ENCODE measurements at places on chromosomes 5 and 9.

- no peak for DNase-seq
Observed at GRCh38 chr9:116844621-116845020, 157.5 kb downstream of the TRIM32 start.

DNA sequence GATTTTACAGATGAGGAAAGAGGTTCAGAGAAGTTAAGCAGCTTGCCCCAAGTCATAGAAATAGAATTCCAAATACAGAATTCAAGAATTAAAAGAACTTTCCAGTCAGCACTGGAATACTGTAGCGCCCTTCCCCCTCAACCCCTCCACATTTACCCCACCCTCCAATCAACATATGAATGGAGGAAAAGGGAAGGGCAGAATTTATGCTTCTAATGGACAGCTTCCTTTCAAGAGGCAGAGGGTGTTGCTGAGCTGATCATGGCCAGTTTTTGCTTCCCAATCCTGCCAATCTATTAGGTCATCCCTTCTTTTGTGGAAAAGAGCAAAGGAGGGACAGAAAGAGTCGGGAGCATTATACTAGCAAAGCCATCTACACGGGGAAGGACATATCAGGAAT lies 39.1 kb upstream of the ANKRD31 start:
- no peak for DNase-seq

DNA sequence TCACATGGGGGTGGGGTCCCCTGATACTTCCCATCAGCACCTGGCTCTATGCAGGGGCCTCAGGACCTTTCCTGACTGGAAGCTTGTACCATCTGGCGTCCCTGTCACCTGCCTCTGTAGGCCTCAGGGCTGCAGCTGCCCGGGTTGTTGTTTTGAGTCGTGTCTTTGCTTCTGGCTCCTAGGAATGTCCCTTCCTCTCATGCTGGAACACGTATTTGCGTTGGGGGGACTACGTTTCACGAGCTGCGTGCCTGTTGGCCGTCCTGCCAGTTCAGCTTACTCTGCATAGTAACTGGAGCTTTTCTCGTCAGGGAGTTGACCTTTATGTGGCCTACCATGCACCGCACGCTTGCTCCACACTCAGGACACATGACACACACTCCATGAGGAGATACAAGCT lies 54.9 kb upstream of the IRX4 start:
- DNase-seq, result no peak

- no peak for DNase-seq
Observed at GRCh38 chr9:2991292-2991691, 147.4 kb upstream of the PUM3 start.

GRCh38 chr9:98922721-98923435 lies 20.8 kb upstream of the COL15A1 start:
- no peak for DNase-seq

- no peak for DNase-seq
Observed at GRCh38 chr9:120740132-120740531, 25.9 kb upstream of the MEGF9 start.
